C1 segment of cervical spinal cord (tissue), 14 donors: ENCODE measurements at places on chromosomes 6 and 20.

- DNase-seq = no peak
Observed at GRCh38 chr6:90730151-90730673, 143.3 kb upstream of the MAP3K7 start.

DNA sequence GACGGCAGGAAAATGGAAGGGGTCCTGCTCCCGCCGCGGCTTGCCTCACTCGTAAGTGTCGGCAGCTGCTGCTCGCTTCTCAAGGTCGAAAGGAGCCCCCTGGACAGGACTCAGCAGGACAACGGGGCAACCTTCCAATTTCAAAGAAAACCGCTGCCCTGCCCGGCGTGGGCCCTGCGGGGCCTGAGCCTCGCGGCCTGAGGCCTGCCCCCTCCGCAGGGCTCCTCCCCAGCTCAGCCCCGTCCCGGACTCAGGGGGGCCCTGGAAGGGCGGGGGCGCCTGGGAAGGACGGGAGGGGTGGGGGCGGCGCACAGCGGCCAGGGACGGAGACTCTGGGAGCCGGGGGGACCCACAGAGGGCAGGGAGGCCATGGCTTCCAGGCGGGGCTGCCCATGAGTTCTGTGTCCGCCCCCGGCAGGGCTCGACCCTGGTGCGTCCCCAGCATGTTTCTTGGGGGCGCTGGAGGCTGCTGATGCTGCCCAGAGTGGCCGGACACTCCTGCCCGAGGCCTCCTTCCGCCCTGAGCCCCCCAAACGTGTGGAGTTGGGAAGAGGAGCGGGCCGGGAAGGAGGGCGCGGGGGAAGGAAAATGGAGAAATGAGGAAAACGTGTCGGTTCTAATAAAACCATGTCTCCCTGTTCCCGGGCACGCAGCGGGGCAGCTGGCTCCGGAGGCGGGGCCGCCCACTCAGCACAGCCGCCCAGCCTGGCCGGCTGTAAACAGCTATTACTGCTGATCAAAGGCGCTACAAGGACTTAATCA is 114.6 kb downstream of the DLL1 start:
- DNase-seq = no peak

- DNase-seq = no peak
Observed at GRCh38 chr6:131532580-131533039, 40.4 kb upstream of the ARG1 start.

DNA sequence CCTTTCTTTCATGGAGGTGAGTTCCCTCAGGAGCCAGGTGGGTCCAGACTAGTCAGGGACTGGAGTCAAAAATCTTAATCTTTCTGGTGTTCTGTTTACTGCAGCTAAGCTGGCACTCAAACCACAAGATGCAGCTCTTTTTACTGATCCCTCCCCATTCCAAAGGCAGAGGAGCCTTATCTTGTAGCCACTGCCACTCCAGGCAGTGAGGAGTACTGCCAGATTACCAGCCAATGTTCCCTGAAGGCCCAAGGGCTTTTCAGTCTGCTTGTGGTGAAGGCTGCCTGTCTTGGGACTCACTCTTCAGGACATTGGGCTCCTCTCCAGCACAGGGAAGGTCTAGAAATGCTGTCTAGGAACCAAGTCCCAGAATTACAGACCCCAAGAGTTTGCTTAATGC is 490.4 kb upstream of the ADGRB3 start:
- no peak for DNase-seq

DNA sequence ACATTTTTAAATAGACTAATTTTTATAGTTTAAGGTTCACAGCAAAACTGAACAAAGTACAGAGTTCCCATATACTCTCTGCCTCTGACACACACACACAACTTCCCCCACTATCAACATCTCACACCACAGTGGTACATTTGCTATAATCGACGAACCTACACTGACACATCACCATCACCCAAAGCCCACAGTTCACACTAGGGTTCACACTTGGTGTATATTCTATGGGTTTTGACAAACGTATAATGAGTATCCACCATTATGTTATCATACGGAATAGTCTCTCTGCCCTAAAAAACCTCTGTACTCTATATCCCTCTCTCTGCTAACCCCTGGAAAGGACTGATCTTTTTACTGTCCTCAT is 15.6 kb downstream of the TMEM30A start:
- no peak for DNase-seq
